Activated T-helper 1 cell treated with Interleukin-2 at 50 U/mL for 16 hours (primary cell): ENCODE measurements at places on chromosomes 11 and 22.

DNA sequence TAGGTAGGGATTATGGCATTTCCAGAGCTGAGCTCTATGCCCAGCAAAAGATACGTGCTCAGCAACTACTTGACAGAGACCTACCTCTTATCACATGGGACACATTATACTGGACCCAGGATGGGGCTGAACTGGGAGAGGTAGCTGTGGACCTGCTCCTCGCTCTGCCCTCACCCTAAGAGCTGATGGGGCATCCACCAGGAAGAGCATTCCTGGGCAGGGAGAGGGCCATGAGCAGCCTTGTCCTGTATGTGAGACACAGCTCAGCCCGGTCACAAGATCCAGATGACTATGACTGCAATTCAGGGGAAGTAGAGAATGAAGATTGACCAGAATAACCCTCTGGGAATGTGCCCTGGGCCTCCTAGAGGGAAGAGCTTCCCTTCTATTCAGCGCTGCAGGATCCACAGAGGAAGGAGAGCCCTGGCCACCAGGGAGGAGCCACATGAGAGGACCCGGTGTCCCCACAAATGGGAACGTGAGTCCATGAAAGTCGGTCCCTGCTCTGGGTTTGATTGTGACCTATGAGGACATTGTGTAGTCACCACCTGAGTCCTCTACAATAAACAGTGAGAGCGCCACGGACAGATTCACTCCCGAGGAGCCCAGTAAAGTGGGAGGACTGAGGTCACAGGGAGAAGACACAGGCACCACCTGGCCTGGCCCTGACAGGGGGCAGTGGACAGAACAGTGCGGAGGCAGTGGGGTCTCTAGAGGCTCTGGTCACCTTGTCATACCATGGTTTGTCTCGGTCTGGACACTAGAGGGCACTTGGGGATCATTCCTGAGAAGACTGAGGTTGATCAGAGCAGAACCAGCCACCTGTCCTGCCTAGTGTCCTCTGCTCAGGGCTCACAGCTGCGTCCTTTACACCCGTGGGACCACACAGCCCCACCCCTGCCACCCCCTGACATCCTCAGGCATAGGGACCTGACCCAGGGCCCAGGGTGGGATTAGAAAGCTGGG is 99.5 kb downstream of the ZNF280B start:
- no peak for DNase-seq

DNA sequence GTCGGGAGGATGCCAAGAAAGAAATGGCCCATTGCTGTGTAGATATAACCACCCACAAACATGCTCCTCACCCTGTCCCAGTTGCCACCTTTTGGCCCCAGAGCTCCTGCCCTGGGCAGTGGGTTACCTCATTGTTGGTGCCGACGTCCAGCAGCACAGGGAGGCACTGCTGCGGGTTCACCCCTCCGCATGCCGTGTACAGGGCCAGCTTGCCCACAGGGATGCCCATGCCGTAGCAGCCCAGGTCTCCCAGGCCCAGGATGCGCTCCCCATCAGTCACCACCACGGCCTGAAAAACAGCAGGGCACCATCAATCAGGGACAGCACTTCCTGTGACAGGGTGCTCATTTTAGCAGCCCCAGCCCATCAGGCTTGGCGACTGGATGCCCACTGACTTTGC is 123.1 kb downstream of the CCDC81 start:
- DNase-seq: no peak

- DNase-seq: no peak
Measured at GRCh38 chr11:126969865-126970479, 30.6 kb downstream of the KIRREL3 start.

- DNase-seq: no peak
Measured at GRCh38 chr11:79498667-79499066, 57.8 kb upstream of the TENM4 start.

- no peak for DNase-seq
Measured at GRCh38 chr11:69385832-69386427, 92.0 kb downstream of the MYEOV start.

GRCh38 chr11:72413914-72414628 is 20.3 kb downstream of the CLPB start:
- peak; percentile 54 for DNase-seq

DNA sequence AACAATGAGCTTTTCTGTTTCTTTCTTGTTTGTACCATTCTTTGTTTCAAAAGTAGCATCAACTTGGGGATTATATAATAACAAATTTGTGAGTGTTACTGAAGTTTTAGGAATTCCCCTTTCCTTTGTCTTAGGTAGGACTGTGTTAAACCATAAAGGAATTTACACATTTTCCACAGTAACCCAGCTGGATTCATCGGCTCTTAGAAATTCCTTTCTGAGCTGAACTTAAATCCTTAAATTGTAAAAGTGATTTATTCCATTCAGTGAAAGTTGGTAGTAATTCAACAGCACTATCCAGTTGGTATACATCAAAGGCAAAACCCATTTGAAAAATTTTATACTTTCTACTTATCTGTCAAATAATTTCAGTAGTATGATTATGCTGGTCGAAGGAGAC is 11.8 kb downstream of the EMSY start:
- no peak for DNase-seq

GRCh38 chr11:92449222-92449621 is 224.6 kb downstream of the FAT3 start:
- no peak for DNase-seq

GRCh38 chr11:70378506-70379134 is 19.7 kb upstream of the CTTN start:
- DNase-seq: no peak
